ENCODE measurements at places on chromosomes 5 and 9.

- DNase-seq: no peak
Observed at GRCh38 chr5:157148734-157149615, 6.3 kb upstream of the MED7 start.

DNA sequence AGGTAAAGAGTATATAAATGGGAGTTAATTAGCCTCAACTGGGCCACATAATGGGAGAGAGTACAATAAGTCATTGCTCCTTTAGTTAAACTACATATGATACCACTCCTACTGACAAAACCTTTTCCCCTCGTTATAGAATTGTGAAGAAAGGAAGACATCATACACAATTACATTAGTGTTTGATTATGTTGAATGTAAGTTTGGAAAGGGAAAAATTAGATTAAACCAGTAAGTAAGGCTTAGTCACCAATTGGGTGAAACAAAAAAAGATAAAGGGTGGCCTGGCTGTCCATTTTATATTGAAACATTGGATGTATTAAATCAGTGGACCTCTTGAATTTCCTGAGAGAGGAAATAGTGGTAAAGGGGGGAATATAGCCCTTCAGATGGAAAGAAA lies 464.3 kb upstream of the PAPPA start:
- no peak for DNase-seq

DNA sequence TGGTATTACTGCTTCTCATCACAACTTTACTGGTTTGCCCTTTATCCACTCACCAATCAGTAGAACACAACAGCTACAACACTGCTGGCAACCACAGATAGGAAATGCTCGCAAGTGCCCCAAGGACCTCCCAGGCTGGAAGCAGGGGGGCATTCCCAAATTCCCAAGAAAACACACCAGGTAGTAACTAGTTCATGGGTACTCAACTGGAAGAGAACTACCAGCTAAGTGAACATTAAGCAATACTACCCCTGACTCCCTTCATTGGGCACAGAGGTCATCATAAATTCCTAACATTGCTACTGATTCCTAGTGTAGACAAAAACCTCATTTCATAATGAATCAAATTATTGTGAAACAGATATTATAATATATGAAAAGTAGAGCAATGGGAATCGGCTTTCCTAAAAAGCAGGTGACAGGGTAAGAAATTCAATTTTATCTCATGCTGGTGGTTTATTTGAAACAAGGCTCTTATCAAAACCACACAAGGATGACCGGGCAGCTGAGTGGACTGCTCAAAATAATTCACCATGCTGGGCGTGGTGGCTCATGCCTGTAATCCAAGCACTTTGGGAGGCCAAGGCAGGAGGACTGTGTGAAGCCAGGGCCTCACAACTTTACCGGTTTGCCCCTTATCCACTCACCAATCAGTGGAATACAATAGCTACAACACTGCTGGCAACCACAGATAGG lies 81.6 kb downstream of the TLE1 start:
- DNase-seq: no peak

GRCh38 chr5:84255315-84255714 lies 129.4 kb downstream of the EDIL3 start:
- DNase-seq: no peak

- no peak for DNase-seq
Observed at GRCh38 chr5:93141969-93142368, 439.1 kb downstream of the NR2F1-AS1 start.

GRCh38 chr9:127455324-127455992 lies 4.1 kb downstream of the LRSAM1 start:
- no peak for DNase-seq

DNA sequence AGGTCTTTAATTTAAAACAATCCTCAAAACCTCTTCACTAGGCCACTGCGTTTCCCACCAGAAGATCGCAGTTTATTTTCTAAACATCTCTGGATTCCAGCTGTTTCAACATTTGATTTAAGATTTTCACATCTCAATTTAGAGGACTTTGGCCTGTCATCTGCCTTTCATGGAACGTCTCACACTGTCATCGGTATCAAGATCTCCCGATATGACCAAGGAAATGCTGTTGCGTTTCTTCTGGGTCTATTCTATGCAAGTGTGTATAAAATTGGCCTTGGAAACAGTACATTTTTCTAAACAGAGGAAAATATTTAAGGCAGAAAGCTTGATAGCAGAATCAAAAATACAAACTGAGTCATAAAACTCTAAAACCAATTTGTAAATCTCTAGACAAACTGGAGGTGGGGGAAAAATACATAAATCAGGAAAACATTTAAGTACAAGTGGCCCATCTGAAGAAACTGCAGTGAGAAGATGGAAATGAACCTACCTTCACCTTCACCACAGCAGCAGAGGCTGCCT lies 53.6 kb upstream of the SIMC1 start:
- no peak for DNase-seq

DNA sequence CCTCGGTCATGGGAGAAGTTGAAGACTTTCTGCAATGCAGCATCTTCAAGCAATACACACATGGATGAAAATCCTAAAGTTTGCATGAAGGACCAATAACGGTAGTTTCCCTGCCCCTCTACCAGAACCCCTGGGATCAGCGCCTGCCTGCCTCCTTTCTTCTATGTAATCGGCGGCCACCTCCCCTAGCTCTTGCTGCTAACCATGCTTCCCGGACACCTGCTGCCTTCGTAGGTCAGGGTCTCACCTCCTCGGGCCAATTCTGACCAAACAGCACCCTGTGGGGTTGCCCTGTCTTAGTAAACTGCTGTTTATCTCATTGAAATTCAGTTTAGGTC lies 388 bp upstream of the MED10 start:
- DNase-seq: no peak

GRCh38 chr5:72356361-72356760 lies 36.2 kb downstream of the PTCD2 start:
- no peak for DNase-seq

DNA sequence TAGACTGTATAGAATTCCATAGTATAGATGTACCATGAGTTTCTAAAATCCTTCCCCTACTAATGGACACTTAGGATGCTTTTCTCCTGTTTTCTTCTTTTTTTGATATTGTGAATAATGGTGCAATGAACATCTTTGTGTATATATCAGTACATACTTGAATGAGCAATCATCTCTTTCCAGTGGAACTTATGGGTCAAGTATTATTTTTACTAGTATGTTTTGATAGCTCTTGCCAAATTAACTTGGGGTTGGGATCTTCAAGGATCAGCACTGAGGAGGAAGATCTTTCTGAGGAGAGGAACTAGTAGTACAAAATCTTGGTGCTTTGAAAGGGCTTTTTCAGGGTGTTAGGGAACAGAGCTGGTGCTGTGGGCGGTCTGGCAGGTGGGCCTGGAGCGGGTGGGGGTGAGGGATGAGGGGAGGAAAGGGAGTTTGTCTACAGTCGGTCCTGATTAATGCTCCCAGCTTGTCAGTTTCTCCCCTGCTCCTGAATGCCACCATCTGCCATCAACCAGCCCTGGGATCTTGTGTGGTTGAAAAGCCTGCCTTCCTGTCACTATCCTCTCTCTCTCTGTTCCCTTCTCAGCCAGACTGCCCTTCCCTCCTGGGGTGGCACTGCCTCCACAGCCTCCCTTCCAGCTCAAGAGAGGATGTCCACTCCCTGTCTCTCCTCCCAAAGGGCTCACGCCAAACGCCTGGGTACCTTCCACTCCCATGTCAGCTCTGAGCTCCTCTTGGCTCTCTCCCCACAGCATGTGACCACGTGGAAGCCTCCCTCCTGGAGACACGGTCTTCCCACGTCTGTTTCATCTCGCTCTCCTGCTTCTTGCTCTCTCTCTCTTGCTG lies 185.9 kb downstream of the DAB2IP start:
- no peak for DNase-seq

GRCh38 chr5:135584276-135584675 lies 5.5 kb upstream of the CXCL14 start:
- DNase-seq: no peak

All from BJ (cell line).